Substantia nigra (tissue), 51 donors: ENCODE measurements at places on chromosomes 13 and 19.

- DNase-seq: no peak
These were observed 179.9 kb downstream of the VWA8 start for GRCh38 chr13:41780715-41781706.

GRCh38 chr13:97124915-97125809 lies 97.0 kb upstream of the MBNL2 start:
- no peak for DNase-seq

GRCh38 chr13:75704927-75705288 lies 68.8 kb downstream of the LMO7 start:
- DNase-seq: no peak

DNA sequence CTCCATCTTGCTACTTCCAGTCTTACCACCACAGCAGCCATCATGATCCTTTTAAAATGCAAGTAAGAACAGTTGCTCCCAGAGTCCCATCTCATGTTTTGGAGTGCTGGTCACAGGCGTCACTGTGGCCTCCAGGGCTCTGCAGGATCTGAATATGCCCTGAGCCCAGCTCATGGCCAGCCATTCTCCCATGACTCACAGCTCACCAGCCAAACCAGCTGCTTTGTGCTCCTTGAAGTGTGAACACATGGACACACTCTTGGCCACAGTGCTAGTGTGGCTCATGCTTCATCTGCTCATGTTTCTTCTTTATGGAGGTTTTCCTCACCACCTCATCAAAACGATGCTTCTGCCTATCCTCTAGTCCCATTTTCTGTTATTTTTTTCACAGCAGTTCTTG lies 466.5 kb downstream of the UQCRFS1 start:
- no peak for DNase-seq
